ENCODE measurements at places on chromosomes 11 and 22. TPM values are rescaled to one million over a fixed set of nuclear protein-coding genes. Genes with fewer than 3 reads are reported as not detected.

The MED17 gene
- 36.3 TPM for total RNA-seq

The DBX1 gene
- not detected for total RNA-seq

The SCGB1D2 gene
- total RNA-seq = not detected

The RAB39A gene
- total RNA-seq = 0.23 TPM

All from activated CD8-positive, alpha-beta memory T cell treated with anti-CD3 and anti-CD28 coated beads for 36 hours (primary cell).